NCI-H1092 (cell line): ENCODE measurements at places on chromosomes 1 and 21.

DNA sequence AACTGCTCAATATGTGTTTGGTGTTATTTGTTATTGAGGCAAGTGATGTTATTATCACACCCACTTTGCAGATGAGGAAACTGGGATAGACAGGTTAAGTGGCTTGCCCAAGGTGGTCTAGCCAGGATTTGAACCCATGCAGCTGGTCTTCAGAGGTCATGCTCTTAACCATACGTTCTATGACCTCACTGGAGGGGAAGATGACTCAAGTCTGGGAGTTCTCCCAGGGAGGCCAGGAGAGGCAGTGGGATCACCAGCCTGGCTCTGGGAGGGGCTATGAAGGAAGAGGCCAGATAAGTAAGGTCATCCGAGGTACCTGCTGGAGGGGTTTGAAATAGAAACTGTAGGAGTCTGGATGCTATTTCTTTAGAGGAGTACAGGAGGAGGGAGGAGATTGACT, 95.3 kb downstream of the NAV1 start:
- DNase-seq, result no peak

DNA sequence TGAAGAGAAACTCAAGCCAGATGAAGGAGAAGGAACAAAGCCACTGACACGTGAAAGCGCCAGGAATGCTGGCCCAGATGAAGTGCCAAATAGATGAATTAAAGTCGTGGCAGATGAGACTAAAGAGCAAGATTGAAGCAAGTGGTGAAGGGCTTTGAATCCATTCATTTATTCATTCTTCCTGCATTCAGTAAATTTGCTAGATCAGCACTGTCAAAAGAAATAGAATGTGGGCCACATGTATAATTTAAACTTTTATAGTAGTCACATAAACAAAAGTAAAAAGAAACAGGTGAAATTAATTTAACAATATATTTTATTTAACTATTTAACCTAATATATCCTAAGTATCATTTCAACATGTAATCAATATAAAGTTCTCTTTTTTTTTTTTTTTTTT, 135.6 kb downstream of the ZZZ3 start:
- DNase-seq, result no peak

DNA sequence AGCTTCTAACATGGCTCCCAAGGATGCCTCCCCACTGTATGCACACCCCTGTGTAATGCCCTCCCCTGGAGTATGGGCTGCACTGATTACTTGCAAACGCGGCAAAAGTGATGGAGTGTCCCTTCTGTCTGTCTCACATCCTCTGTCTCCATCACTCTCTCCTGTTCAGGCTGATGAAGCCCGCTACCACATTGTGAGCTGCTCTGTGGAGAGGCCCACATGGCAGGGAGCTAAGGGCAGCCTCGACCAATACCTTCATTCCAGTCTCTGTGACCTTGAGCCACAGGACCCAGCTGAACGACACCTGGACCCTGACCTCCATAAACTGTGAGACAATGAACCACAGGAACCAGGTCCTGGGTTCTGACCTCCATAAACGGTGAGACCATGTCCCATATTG, 154.1 kb upstream of the ETV3 start:
- DNase-seq, result no peak

- DNase-seq, result no peak
Observed at GRCh38 chr1:63663873-63664272, 70.7 kb downstream of the PGM1 start.

- DNase-seq, result no peak
Observed at GRCh38 chr1:191695865-191696264, 462.4 kb upstream of the RGS18 start.

GRCh38 chr1:24415910-24416665, 486 bp downstream of the NIPAL3 start:
- DNase-seq, result no peak

DNA sequence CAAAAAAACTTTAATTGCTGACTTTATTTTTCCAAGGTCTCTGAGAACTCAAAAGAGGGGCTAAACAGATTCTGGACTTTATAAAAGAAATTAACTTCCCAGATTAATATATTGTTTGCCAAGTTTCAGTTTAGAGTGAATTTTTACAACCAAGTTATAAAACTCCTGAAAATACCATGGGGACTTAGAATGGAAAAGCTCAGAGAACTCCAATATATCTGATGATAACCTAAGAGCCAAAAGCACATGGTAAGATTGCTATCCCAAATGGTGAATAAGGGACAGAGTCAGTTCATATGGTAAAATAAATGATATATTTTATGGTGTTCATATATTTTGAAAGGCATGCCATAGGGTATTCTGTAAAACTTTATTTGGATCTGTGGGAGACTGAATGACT, 470.9 kb downstream of the TTLL7 start:
- DNase-seq, result no peak
